Kidney tubule cell (primary cell): ENCODE measurements at places on chromosomes 12 and 14.

DNA sequence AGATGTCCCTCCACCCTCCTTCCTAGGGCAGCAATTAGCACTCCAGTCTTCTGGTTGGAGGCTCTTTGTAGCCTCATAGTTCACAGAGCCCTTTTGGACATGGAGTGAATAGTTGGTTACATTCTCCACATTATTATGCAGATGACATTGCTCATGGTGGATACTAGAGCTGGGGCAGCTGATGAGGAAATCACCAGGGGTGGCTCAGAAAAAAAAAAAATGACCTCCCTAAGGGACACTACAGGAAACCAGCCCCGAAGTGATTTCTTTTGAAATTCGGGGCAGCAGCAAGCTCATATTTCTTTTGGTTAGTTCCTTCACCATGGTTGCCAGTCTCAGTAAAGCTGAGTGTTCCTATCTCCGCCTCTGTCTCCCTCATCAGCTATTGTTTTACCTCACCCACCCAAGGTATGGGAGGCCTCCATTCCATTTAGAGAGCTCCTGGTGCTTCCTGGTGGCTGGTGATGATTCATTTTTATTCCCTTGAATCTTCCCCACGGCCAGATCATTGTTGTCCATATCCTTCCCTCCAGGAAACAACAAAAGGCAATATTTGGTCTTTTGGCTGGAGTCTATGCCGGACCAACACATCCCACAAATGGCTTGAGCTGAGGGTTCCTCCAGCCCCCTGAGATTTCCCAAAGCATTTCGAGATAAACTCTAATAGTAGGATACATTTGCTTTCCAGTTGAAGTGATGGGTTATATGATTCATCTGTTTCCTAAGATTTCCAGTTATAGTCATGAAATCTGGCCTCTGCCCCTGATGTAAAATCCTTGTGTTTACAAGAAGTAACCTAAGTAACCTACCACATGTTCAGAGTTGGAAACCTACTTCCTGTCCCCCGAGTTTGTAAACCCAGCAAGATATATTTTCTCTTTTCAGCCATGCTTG is 56.2 kb upstream of the NID2 start:
- DNase-seq: peak; percentile 75

DNA sequence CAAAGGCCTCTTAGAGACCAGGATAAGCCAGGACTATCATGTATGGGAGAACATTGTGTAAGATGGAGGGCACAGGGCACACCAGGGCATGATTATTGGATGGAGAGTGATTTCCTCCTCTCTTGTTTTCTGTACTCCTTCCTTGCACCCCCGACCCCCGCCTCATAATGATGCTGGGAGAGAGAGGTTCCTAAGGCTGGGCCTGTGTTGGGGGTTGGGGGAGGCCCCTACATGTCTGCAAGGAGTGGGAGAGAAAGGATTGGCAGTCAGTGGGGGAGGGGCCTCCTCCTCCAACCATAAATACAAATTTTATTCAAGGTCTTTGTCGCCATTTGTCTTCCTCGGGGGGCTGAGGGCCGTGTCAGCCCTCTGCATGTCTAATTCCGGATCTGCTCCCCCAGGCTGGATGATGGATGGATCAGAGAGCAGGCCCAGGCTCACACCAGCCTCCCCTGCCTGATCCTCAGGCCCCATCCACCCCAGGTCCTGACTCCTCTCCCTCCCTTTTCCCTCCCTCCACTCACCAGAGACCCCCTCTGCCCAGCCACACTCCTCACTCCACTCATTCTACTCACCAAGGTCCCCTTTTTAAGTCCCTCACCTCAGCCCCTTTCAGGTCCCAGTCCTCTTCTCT is 2.0 kb upstream of the C1QL4 start:
- no peak for DNase-seq

DNA sequence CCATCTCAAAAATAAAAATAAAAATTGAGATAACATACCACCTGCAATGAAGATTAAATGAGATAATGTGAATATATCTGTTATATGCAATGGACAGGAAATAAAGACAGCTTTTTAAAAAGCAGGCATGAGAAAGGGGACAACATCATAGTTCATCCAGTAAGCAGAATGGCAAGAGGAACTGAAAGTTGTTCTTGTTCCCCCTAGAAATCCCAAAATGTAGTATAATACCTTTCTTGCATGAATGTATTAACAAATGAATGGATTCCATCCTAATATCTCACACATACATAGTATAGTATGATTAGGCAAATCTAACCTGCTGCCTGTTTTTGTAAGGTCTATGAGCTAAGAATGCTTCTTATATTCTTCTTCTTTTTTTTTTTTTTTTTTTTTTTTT is 31.4 kb downstream of the FGD6 start:
- no peak for DNase-seq

- DNase-seq: peak; percentile 28
Measured at GRCh38 chr12:11681207-11681606, 31.7 kb downstream of the ETV6 start.

DNA sequence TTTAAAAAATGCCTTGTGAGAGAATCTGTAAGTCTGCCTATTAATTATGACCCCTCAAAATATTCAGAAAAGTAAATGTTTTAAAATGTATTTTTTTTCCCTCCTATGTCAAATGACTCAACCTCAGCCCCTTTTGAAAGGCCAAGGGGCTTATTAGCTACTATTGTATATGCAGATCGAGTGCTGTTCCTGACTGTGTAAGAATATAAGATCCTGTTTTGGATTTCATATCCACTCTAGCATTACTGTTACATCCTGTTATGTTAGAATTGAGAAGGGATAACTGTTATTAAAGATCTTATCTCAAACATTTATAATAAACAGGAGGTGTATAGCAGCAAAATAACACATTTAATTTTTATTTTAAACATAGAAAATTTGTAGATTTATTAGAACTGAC is 46.6 kb upstream of the TPH2 start:
- DNase-seq: no peak

DNA sequence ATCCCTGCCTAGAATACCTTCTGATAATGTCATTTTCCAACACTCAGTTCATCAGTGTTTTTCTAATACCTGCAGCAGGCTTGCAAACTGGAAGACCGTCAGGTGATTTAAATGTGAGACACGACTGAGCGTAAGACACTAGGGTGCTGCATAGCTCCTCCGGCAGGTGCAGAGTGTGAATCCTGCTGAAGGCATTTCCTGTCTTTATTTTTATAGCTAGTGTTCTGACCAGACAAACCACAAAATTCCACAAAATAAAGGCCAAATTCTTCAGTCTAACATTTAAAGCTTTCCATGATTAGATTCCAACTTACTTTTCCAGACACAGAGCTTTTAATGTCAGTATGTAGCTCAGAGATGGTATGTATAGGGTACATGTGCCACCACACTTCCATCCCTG is 70.7 kb downstream of the BBS10 start:
- peak; percentile 89 for DNase-seq

GRCh38 chr12:6782119-6782518 is 7.2 kb upstream of the CD4 start:
- DNase-seq: no peak

DNA sequence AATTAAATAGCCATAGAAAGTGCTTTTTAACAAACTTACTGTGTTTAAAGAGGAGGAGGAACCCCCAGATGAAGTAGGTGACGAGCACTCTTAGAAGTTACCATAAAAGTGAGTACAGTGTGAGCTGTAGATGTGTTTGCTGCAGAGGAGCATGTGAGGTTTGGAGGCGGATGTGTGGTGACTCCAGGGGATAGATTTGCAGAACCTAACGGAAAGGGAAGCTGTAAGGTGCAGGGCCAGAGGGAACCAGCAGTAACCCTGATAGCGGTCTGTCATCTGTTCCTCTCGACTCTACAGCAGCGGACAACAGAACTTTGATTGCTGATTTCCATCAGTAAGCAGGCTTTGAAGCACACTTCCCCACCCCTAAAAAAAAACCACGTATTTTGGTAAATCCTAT is 5.2 kb downstream of the CALM1 start:
- DNase-seq: no peak

DNA sequence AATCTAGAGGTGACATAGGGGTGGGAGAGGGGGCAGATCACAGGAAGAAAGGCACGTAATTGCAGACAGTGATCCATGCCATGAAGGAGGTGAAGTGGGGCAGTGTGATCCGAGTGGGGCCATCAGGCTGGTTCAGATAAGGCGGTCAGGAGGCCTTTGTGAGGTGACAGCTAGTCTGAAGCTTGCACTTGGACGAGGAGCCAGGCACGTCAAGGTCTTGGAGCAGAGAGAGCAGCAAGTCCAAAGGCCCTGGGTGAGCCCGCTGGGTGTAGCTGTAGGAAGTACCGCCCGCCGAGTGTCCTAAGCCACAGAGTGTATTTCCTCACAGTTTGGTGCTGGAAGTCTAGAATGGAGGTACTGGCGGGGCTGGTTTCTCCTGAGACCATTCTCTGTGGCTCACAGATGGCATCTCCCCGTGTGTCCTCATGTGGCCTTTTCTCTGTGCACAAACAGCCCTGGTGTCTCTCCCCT is 23.6 kb downstream of the RHOF start:
- no peak for DNase-seq

DNA sequence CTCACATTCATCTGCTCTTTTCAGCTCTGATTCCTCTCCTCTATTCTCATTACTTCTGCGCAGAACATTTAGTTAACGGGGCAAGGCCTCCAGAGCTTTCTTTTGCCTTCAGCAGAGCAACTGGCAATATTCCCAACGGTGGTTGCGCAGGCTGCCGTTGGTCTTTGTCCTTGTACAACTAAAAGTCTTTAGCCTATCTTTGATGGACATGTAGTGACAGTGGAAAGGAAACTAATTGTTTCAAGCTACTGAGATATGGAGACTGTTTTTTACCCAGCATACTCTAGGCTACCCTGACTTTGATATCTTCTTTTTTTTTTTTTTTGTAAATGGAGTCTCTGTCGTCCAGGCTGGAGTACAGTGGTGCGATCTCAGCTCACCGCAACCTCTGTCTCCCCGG is 12.6 kb downstream of the R3HDM2 start:
- DNase-seq: no peak

- DNase-seq: no peak
Measured at GRCh38 chr12:93108985-93109384, 179.9 kb upstream of the EEA1 start.

GRCh38 chr14:104202259-104203070 is 64.1 kb downstream of the KIF26A start:
- no peak for DNase-seq

DNA sequence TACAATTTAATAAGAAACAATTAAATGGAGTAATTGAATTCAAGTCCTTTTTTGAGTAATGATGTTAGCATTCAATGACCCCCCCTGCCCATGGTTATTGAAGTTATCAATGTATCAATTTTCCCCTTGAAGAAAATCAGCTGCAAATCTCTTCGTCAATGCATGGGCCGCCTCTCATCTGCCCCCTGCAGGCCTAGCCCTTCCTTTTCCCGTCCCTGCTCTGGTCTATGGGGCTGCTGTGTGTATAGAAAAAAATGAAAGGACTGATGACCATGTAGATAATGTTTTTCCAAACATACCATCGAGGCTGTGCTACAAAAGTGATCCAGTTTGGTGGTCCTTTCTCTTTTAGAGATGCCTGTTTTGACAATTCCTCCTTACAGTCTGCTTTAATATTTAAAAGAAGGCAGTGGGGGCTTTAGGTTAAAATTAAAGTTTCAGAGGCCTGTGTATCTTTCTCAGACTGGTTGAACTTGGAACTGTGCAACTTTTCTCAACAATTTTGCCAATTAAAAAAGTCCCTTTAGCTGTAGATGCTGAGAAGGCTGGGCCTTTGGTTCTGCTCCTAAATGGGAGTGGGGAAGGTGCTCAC is 98.4 kb downstream of the APAF1 start:
- peak; percentile 14 for DNase-seq

DNA sequence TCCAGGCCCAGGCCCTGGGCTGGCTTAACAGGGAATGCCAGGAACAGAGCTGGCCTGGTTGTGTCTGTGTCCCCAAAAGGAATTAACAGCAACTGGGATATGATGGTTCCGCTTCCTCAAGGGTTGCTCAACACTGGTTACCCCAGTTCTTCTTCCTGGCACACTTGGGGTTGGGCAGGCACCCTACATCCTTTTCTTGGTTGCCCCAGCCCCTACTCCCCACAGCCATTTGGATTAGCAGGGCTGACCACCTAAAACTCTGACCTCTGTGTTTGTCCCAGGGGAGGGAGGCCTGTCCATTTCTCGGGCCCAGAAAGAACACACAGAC is 30.8 kb downstream of the NCKAP5L start:
- no peak for DNase-seq

DNA sequence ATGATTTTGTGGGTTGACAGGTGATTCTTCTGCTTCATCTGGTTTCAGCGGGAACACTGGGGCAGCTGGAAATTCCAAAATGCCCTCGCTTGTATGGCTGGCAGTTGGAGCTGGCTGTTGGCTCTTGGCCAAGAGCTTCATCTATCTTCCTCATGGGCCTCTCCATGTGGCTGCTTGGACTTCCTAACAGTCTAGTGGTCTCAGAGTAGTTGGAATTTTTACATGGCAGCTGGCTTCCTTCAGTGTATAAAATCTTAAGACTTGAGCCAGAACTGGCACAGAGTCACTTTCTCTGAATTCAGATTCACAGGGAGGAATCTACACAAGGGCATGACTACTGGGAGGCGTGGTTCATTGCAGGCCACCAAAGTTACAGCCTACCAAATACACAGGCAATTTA is 204.9 kb upstream of the RMST start:
- no peak for DNase-seq
